ENCODE measurements at places on chromosomes 16 and 17.

DNA sequence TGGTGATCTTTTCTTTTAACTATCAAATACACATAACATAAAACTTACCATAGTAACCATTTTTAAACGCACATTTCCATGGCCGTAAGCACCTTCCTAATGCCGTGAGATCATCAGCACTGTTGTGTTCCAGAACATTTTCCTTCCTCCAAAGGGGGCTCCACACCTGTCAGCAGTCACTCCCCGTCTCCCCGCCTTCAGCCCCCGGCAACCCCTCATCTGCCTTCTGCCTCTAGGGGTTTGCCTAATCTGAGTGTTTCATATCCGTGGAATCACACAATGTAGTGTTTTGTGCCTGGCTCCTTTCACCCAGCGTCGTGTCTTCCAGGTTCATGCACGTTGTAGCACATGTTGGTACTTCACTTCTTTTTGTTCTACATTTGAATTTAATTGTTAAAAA is 350.1 kb upstream of the TNRC6C start:
- no peak for DNase-seq

DNA sequence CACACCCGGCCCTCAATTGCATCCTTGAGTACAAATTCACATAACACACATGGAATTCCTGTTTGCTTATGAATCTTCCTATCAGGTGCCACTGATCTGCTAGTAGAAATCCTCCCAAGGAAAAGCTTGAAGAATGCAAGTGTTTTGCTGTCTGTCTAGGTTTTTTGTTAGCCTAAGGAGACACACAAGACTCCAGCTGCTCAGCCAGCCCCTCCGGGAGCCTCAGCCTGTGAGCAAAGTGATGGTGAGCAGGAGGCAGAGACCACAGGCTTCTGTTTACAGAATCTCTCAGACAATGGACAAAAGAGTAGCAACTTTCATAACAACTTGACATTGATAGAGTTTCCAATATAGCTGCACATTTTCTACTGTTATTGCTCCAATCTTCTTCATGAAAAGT is 18.4 kb upstream of the PRKCA start:
- no peak for DNase-seq

DNA sequence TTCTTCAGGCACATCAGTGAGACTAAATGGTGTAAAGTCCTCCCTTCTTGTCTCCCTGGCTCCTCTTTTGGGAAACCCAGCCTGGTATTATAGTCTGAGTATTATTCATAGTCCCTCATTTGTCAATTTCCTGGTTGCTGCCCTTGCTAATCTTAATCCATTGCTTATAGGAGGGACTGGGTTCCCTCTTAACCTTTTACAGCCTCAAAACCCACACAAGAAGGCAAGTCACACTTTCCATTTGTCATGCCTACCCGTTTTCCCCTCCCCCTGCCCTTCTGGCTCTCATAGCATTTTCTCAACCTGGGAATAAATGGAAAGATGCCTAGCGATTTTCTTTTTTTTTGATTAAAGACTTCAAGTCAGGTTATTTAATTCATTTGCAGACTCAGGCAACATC is 124.8 kb downstream of the MAP2K6 start:
- DNase-seq = no peak

DNA sequence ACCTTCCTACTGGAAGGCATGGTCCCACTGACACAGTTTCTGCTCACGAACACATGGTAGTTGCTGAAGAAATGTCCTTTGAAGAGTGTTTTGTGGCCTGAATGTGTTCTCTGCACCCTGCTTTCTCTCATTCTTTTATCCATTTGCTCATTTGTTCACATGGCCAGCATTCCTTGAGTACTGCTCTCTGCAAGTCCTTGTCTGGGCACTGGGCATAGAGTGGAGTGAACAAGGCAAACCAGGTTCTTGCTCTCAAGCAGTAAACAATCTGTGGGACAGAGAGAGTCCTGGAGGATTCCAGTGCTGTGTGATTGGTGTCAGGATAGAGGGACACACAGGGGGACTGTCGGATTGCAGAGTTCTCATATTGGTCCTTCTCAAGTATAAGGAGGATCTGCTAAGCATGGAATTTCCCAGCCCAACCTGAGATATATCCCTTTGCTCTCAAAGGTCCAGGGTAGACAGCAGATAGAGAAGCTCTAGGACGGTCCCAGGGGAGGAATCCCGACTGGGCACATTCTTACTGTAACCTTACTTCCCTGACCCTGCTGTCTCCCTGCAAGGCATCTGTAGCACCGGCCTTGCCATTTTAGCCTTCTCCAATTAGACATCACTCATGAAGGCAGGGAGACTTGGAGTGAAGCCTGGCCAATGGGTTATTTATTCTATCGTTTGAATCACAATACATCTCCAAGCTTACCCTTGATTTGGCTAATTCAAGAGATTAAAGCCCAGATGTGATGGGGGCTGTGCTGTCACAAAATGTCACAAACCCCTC is 32.3 kb downstream of the ARL4D start:
- DNase-seq = no peak

DNA sequence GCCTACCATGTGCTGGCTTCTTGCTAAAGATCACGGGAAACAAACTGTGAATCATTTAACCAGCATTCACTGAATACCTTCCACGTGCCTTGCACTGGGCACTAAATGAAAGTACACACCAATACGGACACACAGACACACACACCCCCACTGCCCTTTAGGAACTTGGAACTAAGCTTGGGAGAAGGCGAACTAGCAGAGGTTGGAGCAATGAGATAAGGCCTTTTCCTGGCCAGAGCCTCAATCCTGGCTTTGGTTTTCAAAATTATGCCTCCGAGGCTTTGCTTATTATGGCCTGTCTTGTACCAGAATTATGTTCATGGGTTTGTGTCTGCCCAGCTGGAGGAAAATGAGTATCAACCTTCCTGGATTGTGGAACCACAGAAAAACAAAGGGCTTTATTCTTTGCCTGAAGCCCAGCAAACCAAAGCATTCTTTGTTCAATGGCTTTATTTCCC is 32.3 kb downstream of the CPPED1 start:
- DNase-seq = no peak

GRCh38 chr16:50507397-50507796 is 40.8 kb upstream of the NKD1 start:
- no peak for DNase-seq

DNA sequence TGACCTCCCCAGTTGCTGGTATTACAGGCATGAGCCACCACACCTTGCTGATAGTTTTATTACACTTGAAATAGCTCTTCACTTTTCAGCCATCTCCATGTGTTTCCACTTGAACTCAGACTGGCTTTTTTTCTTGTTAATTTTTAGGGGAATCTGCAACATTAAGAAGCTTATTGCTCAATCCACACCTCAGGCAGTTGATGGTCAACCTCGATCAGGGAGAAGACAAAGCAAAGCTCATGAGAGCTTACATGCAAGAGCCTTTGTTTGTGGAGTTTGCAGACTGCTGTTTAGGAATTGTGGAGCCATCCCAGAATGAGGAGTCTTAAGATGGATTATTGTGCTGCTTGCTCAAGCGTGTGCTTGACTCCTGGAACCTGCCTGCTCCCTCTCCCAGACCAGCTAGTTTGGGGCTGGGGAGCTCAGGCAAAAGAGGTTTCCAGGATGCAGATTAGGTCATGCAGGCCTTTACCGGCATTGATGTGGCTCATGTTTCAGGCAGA is 8.6 kb downstream of the ZNHIT3 start:
- DNase-seq = no peak

- no peak for DNase-seq
These were observed 23.5 kb upstream of the DHRS13 start for GRCh38 chr17:28926366-28926765.

DNA sequence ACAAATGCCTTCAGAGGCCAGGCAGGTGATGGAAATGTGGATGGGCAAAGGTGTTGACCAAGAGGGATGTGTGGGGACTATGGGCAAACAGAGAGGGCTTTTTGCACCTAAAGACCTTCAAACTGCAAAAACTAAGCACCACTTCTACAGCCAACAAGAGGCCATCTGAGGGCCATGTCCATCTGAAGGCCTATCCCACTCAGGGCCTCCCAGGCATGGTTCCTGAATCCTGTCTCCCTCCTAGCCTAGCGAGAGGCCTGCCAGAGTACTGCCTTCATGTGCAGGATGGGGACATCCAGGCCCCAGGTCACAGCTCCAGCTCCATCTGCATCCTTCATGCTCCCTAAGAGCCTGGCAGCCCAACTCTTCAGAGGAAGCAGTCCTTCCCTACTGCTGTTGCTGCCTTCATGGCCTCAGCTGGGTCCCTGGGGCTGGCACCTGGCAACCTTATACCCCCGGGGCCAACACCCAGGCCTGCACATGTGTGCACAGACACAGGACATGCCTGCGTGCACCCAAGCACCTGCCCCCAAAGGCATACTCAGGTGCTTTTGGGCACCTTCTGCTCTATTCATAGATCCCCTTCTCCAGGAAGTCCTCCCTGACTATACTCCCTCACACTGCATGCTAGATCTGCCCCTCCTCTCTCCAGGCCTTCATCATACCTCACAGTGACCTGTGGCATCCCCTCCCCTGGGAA is 95.2 kb downstream of the C16orf78 start:
- DNase-seq = no peak

DNA sequence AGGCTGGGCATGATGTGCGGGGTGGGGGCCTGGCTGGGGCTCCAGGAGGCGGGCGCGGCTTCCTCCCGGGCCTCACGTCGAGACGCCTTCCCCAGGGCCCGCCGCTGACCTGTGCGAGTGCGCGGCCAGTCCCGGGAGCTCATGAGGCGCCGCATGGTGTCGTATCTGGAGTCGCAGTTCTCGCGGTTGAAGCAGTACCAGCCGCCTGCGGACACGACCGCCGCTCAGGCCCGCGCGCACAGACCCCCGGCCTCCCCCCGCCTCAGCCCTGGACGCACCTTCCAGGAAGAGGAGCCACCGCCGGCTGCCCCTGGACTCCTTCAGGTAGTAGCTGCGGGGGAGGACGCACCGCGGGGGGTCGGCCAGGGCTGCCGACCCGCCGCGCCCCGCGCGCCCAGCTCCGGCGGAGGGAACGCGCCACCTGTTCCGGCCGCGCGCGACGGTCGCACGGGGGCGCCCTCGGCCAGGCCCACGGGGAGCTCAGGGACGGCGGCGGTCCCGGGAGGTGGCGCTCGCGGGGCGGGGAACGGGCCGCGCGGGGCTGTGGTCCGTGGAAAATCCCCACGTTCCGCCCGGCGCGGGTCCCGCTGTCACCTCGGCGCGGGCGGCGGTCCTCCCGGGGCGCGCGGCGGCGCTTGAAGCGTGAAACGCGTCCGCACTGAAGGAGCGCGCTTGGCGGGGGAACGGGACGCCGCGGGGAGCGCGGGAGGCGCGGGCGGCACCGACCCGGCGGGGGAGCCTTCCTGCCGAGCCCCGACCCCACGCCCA is 1.4 kb downstream of the NOTUM start:
- peak; percentile 90 for DNase-seq

- DNase-seq = no peak
These were observed 104.5 kb upstream of the SEC14L1 start for GRCh38 chr17:77036136-77036840.

- DNase-seq = peak; percentile 58
These were observed 69.2 kb upstream of the CES5A start for GRCh38 chr16:55944377-55944802.

GRCh38 chr16:27960619-27961295 is 102.8 kb downstream of the GSG1L start:
- DNase-seq = no peak

DNA sequence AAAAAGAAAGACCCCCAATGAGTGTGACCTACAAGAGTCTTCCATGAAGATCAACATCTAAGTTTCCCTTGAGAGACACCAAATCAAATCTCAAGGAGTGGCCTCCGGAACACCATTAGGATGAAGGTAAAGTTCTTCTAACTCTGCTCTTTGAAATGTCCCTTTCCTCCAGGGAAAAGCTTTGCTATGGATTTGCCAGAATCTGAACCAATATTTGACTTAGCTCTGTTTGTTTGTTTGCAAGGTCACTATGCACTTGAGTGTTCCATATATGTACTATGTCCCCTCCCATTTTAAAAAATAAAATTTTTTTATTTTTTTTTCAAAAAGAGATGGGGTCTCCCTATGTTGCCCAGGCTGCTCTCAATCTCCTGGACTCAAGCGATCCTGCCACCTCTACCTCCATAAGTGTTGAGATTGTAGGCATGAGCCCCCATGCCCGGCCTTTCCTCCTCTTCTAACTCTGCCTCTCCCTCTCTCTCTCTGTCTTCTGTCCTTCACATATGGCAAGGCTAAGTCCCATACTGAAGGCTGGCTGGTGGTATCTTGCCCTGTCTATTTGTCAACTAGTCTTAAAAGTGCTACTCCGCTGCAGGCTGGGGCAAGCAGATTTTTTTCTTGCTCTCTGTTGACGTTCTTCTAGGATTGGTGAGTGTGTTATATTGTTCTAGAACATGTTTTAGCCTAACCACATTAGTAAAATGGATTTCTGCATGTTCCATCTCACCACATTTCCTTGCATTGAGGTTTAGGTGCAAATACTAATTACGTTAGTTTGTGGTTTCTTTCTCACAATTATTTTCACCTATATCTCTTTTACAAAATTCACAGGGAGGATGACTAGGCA is 276.7 kb upstream of the DYNLRB2 start:
- DNase-seq = no peak

DNA sequence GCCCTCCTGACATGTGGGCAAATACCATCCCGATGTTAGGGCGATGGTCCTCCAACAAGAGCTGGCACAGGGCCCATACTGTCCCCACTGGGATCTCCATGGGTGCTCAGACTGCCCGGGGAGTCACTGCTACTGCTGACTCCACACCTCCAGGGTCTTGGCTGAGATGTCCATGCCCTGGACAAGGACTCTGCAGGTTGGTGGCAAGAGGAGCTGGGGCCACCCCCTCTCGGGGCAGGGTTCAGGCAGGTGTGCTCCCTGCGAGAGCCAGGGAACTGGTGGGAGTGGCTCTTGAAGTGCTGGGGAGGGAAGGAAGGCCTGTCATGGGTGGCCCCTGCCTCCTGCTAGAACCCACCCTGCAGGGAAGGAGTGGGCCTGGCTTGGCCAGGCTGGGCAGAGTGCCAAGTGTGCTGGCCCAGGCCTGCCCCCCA is 6.4 kb downstream of the CASKIN2 start:
- no peak for DNase-seq

- DNase-seq = peak; percentile 14
These were observed 91.5 kb upstream of the TMEM97 start for GRCh38 chr17:28227316-28228108.

DNA sequence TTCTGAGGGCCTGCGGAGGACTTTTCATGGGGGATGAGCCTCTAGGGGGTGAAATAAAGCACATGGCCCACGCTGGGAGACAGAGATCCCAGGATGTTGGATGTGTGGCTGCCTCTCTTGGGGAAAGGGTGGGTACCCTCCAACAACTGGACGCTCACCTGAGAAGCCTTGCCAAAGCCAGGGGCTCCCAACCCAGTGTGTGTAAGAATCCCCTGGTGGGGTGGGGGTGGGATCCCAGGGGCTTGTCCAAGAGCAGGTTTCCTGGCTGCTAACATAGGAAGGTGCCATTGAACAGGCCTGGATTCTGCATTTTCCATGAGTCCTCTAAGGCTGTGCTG is 587 bp downstream of the SNX20 start:
- no peak for DNase-seq

- peak; percentile 2 for DNase-seq
These were observed 23.0 kb downstream of the NLRC5 start for GRCh38 chr16:57012353-57012752.

- no peak for DNase-seq
These were observed 462.0 kb upstream of the MAF start for GRCh38 chr16:80062361-80063030.

GRCh38 chr16:22240023-22240710 is 34.1 kb downstream of the EEF2K start:
- no peak for DNase-seq

- DNase-seq = peak; percentile 90
These were observed 12.1 kb downstream of the HSD3B7 start for GRCh38 chr16:30996985-30997724.

- DNase-seq = no peak
These were observed 228.1 kb downstream of the SNX29 start for GRCh38 chr16:12204601-12205000.
